Right lobe of liver (tissue), 6 donors: ENCODE measurements at places on chromosomes 2 and 18. TPM values are rescaled to one million over a fixed set of nuclear protein-coding genes. Genes with fewer than 3 reads are reported as not detected.

- no peaks in the 10 kb centered on the region for H3K36me3 ChIP-seq
- no peak overlapping the region for H3K27ac ChIP-seq
- no peaks in the 10 kb centered on the region for H3K27me3 ChIP-seq
- DNase-seq: no peak
These were observed 156.6 kb downstream of the TANC1 start for GRCh38 chr2:159124931-159125467.

DNA sequence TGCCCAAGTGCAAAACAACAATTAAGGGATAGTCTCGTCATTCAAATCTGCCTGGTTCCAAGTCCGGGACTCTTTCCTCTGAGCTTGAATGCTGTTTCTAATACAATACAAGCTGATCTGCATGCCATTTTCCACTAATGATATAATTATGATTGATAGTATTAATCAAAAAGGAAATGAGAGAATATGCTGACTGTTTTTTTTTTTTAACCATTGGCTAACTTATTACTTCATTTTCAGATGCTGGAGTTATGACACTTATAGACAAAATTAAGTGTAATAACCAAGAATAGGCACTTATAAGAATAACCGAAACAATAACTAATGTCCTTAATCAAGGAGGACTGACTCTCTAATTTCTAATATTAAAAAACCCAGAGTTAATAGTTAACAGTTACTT is 343.6 kb downstream of the LPIN1 start:
- H3K4me1 ChIP-seq: no peaks in the 10 kb centered on the region
- no peaks in the 10 kb centered on the region for H3K36me3 ChIP-seq
- H3K27me3 ChIP-seq: no peaks in the 10 kb centered on the region
- H3K4me3 ChIP-seq: no peak overlapping the region
- H3K27ac ChIP-seq: no peak overlapping the region

- no peaks in the 10 kb centered on the region for H3K4me1 ChIP-seq
- no peaks in the 10 kb centered on the region for H3K36me3 ChIP-seq
- H3K27me3 ChIP-seq: no peaks in the 10 kb centered on the region
- no peak overlapping the region for H3K4me3 ChIP-seq
These were observed 3.9 kb downstream of the NEB start for GRCh38 chr2:151730262-151730975.

- no peak overlapping the region for H3K27ac ChIP-seq
- no peak for DNase-seq
- no peaks in the 10 kb centered on the region for H3K36me3 ChIP-seq
- no peaks in the 10 kb centered on the region for H3K4me1 ChIP-seq
- H3K27me3 ChIP-seq: no peaks in the 10 kb centered on the region
These were observed 21.7 kb downstream of the ZDBF2 start for GRCh38 chr2:206296128-206296527.

DNA sequence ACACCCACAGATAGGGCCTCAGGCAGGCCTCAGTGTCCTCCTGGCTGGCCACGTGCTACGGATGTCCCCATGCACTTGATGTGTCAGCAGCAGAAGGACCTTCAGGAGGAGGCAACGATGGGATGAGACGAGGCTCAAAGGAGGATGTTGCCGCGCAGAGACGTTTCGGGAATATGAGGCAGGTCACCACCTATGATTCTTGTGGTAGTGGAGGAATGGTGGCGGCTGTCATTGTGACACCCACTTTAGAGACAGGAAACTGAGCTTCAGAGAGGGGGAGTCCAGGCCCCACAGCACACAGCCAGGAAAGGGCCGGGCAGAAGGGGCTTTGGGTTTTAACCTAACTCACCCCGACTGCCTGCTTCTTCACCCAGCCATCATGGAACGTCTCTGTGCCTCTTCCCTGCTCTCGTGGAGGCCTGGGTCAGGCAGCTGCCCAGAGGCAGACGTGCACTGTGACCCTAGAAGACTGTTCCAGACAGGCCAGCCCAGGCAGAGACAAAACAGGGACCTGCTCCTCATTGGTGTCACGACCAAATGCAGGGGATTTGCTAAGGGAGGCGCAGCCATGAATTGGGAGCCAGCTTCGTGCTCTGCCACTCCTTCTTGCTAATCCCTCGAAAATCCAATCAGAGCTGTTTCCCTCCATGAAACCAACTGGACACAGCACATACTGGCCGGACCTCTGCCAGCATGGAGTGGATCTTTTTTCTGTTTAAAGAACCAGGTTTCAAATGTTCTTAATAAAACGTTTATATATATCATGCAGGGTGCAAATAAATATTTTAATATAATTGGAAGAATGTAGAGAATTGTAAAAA is 169.2 kb downstream of the ASB1 start:
- no peak for DNase-seq
- H3K4me1 ChIP-seq: no peaks in the 10 kb centered on the region
- no peak overlapping the region for H3K27ac ChIP-seq
- no peaks in the 10 kb centered on the region for H3K36me3 ChIP-seq

DNA sequence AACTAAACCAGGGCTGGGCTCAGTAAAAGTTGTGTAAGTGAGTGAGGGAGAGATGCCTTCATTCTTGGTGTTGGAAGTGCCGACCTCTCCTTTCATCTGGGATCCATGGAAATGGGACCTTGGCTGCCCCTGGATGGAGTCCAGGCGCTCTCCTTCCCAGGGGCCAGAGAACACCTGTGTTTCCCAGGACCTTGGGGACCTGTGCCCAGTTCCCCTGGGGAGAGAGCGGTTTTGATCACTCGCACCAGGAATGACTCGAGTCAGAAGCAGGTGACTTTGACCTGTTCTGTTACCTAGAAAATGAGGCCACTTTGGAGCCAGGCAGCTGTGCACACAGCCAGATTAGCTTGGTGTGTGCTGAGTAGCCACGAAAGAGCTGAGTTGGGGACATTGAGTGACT is 97.3 kb downstream of the SH3BP4 start:
- no peak overlapping the region for H3K4me3 ChIP-seq
- H3K36me3 ChIP-seq: no peaks in the 10 kb centered on the region
- no peaks in the 10 kb centered on the region for H3K27me3 ChIP-seq
- DNase-seq: peak; percentile 90
- peak overlapping the region; percentile 81 for H3K27ac ChIP-seq

GRCh38 chr2:133674066-133674432 is 105.8 kb upstream of the NCKAP5 start:
- H3K4me3 ChIP-seq: no peak overlapping the region
- H3K27ac ChIP-seq: peak overlapping the region; percentile 91
- no peak for DNase-seq

- H3K36me3 ChIP-seq: no peaks in the 10 kb centered on the region
- H3K4me1 ChIP-seq: no peaks in the 10 kb centered on the region
- H3K27me3 ChIP-seq: no peaks in the 10 kb centered on the region
- DNase-seq: no peak
These were observed 303.0 kb downstream of the ICOS start for GRCh38 chr2:204239411-204240165.

- no peak overlapping the region for H3K27ac ChIP-seq
- no peaks in the 10 kb centered on the region for H3K36me3 ChIP-seq
- H3K4me3 ChIP-seq: no peak overlapping the region
- H3K4me1 ChIP-seq: no peaks in the 10 kb centered on the region
These were observed 36.9 kb upstream of the BMPR2 start for GRCh38 chr2:202339071-202339870.

GRCh38 chr2:221097568-221097915 is 474.6 kb downstream of the EPHA4 start:
- H3K36me3 ChIP-seq: no peaks in the 10 kb centered on the region
- H3K27me3 ChIP-seq: no peaks in the 10 kb centered on the region
- H3K4me3 ChIP-seq: no peak overlapping the region
- no peak overlapping the region for H3K27ac ChIP-seq
- DNase-seq: no peak

GRCh38 chr2:8144785-8145184 is 537.1 kb upstream of the ID2 start:
- no peaks in the 10 kb centered on the region for H3K4me1 ChIP-seq
- H3K27ac ChIP-seq: peak overlapping the region; percentile 72
- no peaks in the 10 kb centered on the region for H3K27me3 ChIP-seq
- no peaks in the 10 kb centered on the region for H3K36me3 ChIP-seq
- H3K4me3 ChIP-seq: no peak overlapping the region

- no peaks in the 10 kb centered on the region for H3K27me3 ChIP-seq
- no peak for DNase-seq
- no peaks in the 10 kb centered on the region for H3K36me3 ChIP-seq
- H3K27ac ChIP-seq: no peak overlapping the region
These were observed 10.2 kb upstream of the TTC27 start for GRCh38 chr2:32617599-32618189.

DNA sequence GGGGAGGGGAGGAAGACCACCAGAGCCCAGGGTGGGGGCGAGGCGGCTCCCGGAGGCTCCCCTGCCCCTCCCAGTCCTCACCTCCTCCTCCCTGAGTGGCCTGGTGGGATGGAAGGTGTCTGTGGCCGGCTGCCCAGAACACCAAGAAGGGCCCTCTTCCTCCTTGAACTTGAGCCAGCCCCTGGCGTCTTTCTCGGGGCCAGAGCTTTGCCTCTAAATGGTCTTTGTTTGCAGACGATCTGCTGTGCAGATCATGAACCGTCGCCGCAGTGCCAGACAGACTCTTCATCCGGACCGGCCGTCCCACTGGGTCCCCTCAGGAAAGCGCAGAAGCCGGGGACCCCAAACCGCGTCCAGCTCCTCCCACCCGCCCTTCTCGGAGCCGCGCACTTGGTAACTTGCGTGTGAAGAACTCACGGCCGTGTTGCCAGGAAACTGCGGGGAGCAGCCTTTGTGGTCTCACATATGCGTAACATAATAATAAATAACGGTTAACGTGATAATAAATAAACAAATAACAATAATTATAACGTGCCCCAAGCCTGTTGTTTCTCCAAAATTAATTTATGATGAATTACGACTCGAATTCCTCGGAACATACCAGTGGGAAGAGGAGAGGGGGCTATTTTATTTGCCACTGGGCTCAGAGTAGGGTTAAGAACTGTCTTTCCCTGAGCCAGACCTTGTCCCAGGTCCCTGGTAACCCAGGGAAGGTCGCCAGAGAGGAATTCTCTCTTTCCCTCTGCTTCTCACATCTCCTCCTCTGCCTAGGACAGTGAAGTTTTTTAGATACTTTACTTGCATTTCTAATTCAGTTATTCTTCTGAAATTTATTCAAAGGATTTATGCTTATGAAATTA is 41.0 kb downstream of the PTGR3 start:
- no peaks in the 10 kb centered on the region for H3K27me3 ChIP-seq
- no peak for DNase-seq
- H3K4me3 ChIP-seq: no peak overlapping the region

DNA sequence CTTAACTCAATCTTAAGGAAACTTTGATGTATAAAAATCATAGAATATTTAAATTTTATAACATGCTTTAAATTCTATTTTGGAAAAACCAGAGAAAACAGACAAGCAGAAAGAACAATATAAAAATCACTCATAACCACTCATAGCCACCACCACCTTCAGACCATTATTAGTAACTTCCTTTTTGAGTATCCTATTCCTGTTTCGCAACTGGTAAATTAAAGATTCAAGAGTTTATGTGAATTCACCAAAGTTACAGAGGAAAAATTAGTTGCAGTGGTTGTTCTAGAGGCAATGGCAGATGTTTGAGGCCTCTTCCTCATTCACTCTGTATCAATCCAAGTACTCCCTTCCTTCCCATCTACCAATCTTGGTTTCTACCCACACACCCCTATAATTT is 49.3 kb upstream of the PROKR1 start:
- no peak for DNase-seq
- H3K27ac ChIP-seq: peak overlapping the region; percentile 56
- H3K36me3 ChIP-seq: no peaks in the 10 kb centered on the region

DNA sequence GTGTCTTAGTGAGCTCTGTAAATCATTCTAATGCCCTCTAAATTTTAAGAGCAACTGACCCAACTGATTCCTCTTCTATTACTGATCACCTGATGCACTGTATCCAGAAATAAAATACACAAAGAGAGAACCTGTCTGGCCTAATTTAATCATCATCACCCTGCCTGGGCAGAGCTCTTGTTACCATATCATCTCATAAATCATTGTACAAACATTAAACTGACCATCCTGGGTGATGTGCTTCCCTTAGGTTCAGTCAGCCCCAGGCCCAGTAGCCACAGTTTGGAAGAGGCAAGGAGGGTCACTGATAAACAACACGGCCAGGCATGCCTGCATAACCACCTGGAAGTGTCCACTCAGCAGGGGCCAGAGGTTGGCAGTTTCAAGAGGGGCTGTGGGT is 22.7 kb upstream of the ACMSD start:
- no peaks in the 10 kb centered on the region for H3K36me3 ChIP-seq
- H3K27me3 ChIP-seq: no peaks in the 10 kb centered on the region
- H3K4me3 ChIP-seq: no peak overlapping the region
- DNase-seq: no peak
- no peak overlapping the region for H3K27ac ChIP-seq

DNA sequence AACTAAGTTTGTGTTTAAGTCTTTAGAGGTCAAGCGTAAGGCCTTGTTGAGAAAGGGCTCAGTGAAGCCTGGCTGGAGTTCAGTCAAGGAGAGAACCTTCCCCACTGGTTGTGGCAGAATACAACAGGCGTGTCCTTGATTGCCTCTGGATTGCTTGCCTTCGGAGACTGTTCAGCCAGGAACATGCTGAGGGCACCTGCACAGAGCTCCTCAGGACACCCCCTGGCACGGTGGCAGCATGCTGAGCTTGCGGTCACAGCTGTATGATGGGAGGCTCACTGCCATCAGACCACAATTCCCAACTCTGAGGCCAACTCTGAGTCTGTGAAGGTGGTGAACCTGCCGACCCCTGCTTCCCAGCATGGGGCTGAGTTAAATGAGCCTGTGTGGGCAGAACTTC is 130.0 kb downstream of the LPIN1 start:
- H3K27me3 ChIP-seq: no peaks in the 10 kb centered on the region
- no peak overlapping the region for H3K4me3 ChIP-seq
- H3K4me1 ChIP-seq: peaks cover 4% of the 10 kb centered on the region
- DNase-seq: no peak
- H3K27ac ChIP-seq: no peak overlapping the region

Gene CDCA7
- total RNA-seq: not detected

Gene ALPG
- total RNA-seq: not detected

Gene C2orf78
- total RNA-seq: not detected

Gene DNMT3A
- 7.1 TPM for total RNA-seq

Gene EVX2
- not detected for total RNA-seq
